ENCODE measurements at places on chromosomes 4 and X.

GRCh38 chr4:86950831-86951525, 16.2 kb downstream of the AFF1 start:
- DNase-seq = no peak

GRCh38 chrX:37455381-37455780, 106.2 kb downstream of the PRRG1 start:
- no peak for DNase-seq

DNA sequence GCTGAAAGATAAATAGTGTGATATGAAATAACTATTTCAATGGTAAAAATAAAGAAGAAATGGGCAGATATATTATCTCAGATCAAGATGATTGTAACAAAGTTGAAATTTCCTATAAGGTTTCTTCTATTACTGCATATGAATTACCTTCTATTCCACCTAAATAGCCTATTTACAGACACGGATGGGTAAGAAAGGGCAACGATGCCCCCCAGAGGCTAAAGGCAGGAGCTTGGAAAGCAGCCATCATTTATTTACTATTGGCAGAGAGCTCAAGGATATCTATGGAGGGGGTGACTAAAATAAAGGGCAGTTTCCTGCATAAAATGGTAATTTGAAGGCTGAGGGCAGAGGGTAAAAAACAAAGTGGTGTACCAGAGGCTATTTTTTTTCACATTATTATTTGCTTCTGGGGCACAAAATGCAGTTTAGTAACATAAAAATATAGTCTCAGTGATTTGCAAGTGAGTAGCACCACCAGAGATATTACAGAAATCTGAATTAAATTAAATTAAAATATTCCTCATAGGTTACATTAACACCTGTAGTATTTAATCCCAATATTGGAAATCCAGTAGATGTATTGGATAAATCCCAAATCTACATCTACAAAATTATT, 123.1 kb downstream of the BTC start:
- DNase-seq = no peak

DNA sequence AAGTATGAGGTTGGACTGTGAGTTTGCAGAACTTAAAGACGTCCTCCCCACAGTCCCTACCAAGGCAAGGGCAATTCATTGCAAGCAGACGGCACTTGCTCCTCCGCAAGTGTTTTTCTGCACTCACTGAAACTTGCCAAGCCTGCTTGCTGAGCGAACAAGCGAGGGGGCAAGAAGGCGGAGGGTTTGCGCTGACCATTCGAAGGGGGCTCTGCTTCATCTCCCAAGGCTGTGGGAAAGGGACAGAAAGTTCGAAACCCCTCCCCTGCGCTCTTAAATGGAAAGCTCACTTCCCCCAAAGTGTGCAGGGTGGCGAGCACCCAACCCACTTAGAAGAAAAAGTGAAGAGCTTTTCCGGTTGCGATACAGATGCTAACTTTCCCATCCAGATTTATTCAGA, 1.4 kb downstream of the MID1 start:
- DNase-seq = no peak

DNA sequence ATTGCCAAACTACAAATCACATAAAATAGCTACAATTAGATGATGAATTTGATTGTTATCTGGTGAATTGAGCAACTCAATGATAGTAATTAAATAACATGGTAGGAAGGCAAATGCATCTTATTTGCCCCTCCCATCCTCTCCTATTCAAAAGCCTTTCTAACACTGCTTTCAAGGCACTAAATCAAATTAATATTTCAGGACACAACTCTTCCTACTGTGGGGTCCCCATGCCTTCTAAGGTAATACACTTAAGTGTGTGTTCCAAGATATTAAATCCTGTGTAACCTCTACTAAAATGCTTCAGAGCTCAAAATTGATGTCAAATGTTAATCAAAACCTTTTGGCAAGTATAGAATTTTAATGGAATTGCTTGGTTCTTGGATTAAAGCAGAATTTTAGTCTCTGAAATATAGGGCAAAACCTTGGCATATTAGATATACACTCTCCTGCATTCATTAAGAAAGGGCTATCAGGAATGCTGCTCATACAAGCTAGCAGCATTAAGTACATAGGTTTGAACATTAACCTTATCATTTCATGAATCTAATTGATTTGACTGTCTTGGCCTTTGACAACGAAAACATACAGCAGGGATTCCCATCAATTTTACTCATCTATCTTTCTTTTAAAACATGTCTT, 371.8 kb upstream of the GALNTL6 start:
- DNase-seq = no peak

DNA sequence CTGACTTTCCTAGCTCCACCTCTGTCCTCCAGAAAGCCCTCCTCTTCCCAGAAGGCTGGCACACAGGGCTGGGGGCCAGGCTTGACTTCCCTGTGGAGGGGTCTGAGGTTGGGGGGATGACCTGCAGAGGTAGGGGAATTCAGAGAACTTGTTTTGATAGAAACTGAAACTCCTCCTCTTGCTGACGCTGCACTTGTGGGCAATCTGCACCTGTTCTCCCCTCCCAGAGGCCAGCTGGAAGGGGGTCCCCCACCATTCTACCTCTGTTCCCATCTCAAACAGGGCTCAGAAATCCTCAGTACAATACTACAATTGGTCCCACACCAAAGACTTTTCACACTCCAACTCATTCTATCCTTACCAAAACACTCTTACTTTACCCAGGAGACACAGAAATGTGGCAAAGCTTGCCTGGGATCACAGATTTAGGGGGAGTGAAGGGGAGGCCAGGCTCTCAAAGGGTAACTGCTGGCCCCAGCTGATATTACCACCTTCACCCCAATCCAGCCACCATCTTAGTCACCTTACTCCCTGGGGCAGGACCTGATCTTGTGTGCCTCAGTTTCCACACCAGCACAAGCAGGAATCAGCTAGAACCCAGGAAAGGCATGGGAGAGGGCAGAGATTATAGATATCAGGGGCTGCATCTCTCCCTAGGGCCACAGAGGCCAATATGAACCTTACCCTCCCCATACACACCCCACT, 18.5 kb downstream of the OTUD5 start:
- DNase-seq = no peak

DNA sequence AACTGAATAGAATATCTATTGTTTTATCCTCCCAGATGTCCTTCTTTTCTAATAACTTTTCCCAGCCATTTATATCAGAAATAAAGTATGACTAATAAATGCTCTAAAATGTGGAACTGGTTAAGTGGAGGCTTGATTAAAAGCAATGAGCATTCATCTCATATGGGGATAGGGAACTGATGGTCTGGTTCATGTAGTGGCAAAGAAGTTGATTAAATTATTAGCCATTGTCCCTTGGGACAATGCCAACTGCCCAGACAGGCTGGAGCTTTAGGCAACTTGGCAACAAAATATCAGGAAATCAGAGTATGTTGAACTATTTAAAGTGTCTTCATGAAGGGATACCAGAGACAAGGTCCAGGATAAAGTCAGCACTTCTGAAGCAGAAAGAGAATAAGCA, 24.2 kb downstream of the TRO start:
- DNase-seq = no peak

DNA sequence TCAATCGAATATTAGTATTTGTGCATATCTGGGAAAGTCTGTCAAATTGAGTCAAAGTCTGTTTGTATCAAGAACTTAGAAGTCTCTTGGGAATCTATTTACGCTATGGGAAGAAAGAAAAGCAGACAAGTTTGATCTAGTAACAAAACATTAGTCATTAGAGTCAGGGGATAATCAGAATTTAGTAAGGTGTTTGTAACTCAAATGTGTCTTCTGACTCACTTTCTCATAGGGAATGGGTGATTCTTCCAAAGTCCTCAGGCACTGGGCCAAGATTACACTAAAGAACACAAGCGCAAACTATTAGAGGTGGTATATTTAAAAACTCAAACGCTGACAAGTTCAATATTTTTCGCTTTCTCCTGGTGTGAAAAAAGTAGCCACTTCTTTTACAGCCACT, 926.5 kb downstream of the PDHA2 start:
- DNase-seq = no peak

- DNase-seq = no peak
Observed at GRCh38 chr4:151798678-151799416, 38.0 kb upstream of the GATB start.

DNA sequence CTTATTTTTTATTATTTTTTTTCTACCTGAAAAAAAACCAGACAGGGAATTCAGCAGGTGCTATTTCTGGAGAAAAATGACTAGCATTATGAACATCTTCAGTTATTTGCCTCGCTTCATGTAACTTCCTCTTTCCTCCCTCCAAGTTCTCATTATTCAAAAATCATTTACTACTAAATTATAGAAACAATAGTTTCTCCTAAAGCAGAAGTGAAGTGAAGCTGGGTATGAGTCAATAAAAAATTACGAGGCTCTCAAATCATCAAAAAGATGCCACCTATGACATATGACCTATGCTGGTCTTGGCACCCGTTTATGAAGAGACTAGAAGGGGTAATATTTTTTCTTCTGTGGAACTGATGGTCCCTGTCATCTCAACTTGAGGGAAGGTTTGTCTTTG, 145.0 kb upstream of the AADAT start:
- DNase-seq = no peak

- no peak for DNase-seq
Observed at GRCh38 chr4:601612-602558, 23.5 kb upstream of the PDE6B start.

DNA sequence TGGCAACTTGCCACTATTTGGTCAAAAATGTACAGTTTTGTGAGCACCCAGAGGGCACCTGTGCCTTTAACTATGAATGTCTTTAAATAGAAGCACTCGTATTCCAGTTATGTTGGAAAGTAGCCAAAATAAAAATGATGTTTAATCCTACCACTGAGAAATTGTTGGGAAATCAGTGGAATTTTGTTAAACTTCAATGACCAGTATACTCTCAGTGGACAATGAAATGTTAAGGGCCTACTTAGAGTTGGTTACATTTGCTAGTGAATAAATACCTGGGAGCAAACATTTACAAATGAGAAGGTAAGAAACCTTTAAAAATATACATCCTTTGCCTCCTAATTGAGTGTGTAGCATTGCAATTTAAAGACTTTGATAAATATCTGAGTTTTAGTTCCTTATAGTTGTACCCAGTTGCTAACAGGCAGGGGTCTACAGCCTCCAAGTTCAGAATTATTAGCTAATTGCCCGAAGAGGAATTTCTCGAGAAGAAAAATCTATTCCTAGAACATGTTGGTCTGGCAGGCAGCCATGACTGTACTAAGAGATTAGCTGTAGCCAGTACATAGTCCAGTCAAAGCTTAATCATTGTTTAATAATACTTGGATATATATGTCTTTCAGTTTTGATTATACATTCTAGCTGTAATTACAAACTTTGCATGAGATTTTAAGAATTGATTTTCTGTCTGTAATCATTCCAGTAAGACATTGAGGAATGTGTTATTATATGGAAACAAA, 93.2 kb downstream of the IL1RAPL2 start:
- no peak for DNase-seq

- no peak for DNase-seq
Observed at GRCh38 chrX:17414027-17414658, 39.1 kb downstream of the NHS start.

DNA sequence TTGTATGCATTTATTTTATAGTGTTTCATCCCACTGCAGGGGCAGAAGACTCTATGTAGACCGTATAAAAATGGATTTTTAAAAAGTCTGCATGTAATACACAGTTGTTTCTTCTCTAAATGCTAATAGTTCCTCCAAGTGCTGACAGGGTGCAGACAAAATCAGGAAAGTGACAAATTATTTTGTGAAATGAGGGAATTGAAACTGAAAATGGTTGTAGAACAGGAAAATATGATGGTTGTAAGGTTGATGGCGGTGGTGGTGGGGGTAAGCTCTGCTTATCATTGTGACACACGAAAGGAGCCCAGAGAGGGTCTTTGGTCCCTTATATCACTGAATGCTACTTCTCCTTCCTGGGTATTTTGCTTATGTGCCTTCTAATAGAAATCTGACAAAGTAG, 4.3 kb downstream of the IL15 start:
- no peak for DNase-seq

All from type B pancreatic cell (in vitro differentiated cells).